ENCODE measurements at places on chromosomes 7 and 10.

- no peak for DNase-seq
Observed at GRCh38 chr7:14551310-14551709, 351.2 kb downstream of the DGKB start.

GRCh38 chr10:131260452-131261211, 50.9 kb downstream of the TCERG1L start:
- DNase-seq = no peak

DNA sequence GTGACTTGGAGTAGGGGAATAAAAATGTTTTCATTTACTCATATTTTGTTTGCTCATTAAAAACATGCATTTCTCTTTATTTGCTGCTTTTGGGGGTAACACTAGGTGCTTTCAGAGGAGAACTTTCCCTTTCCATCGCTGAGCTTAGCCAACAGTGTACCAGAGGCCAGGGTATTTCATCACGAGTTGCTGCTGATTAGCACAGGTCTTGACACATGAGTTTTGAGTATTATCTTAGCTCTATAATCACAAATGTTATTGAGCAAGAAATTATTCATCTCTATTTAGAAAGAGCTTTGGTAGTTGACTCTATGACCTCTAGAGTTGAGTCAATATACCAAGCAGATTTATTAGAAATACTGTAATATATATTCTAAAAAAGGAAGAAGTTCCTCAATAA, 375.9 kb downstream of the NXPH1 start:
- DNase-seq = no peak

DNA sequence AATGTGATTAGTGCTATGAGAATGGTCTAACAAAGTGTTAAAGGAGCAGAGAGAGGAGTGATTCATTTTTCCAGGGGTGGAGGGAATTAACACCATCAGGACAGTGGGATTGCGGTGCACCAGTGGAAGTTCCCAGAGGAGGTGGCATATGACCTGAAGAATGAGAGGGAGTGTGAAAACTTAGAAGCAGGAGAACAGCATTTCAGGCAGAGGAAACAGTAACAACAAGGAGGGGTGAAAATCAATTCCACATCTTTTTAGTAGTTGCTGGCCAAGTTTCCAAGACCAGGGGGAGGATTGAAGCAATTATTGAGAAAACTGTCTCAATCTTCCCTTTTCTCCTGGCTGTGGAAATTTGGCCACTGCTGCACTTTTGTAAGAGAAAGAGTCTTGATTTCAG, 23.7 kb upstream of the CCDC172 start:
- DNase-seq = no peak

- no peak for DNase-seq
Observed at GRCh38 chr7:43071604-43072003, 40.8 kb upstream of the HECW1 start.

- no peak for DNase-seq
Observed at GRCh38 chr10:101671453-101671852, 23.5 kb downstream of the FBXW4 start.

DNA sequence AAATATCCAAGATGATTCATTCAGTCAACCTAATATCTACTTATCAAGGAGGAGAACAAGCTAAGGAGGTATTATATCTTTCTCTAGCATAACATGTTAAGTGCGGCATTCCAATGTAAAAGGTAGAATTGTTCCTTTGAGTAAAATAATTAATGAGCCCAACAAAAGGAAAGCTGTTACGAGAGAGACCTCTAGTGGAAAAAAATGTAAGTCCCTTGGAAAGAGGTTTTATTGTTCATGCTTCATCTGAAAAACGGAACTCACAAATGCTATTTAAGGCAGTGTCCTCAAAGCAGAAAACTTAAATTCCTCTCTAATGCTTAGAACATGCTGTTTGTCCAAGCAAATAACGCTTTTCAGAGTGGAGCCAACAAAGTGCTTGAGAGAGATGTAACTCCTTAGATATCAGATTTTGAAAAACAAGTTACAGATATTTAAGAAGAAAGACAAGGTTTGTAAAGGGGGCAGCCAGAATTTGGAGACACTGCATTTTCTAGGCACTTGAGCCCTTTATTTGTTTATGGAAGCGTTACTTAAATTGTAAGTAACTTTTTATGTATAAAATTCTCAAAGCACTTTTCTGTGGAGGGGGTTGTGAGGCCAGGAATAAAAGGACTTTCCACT, 119.9 kb downstream of the TFEC start:
- DNase-seq = peak; percentile 3

DNA sequence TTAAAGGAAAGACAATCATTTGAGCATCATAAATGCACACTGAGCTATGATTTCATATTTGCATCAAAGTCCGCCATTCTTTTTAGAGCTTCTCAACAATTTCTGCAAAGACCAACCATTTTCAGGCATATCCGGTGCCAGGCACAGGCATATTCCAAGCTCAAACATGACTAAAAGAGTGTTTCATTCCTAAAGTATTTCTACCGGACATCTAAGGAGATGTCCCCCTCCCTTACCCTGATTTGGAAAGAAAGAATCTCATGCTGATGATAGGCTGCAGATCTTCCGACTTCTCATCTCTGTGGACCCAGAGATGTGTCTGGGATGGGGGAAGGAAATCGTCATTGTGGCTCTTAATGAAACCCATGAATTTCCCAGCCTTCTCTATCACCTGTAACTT, 600.5 kb upstream of the MGMT start:
- no peak for DNase-seq

GRCh38 chr7:147556317-147556716, 1034.2 kb upstream of the C7orf33 start:
- no peak for DNase-seq
